ENCODE measurements at places on chromosomes 6 and 20.

DNA sequence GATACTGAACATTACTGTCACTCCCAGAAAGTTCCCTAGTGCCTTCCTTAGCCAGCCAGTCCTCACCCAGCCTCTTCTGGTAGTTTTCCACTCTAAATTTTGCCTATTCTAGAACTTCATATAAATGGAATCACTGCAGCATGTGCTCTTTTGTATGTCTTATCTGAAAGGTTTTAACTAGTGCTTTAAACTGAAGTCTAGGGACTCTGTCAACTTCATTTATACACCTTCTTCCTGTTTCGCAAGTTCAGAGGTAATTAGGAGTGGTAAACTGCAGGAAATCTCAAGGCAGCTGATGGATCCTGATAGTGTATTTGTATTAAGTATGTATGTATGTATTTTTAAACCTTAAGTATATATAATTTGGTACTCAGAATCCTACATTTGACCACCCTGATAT, 94.3 kb downstream of the TCP11 start:
- no peak for DNase-seq

GRCh38 chr6:158471339-158471738, 88.6 kb upstream of the TMEM181 start:
- no peak for DNase-seq

DNA sequence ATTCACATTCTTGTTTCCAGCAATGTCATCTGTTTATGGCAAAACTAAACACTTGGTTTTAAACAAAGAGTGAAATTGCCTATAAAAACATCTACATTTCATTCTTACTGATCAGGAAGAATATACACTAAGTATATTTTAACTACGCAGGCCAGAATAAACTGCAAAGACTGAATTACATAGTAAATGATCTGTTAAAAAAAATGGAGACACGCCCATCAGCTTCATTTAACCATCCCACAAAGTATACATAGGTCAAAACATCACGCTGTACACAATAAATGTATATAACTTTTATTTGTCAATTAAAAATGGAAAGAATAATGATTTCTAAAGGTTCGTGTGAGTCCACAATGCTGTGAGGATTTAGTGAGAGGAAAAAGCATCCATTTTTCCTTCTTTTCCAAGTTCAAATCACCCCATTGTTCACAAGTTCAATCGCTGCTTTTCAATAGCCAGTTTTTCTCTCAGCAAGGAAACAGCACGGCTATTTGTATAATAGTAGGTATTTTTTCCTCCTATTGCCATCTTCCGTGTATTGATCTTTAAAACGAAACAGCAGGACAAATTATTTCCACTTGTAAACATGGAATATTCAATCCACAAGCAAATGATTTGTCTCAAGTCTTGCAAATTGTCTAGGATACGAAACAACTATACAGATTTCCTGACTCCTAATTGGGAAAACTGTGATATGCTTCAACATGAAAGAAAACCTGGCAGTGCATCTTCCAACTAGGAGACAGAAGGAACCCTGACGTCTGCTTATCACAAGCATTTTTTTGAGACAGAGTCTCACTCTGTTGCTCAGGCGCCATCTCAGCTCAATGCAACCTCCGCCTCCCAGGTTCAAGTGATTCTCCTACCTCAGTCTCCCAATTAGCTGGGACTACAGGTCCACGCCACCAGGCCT, 10.6 kb downstream of the SFT2D1 start:
- DNase-seq: no peak

GRCh38 chr6:140401761-140402160, 1027.3 kb upstream of the CITED2 start:
- no peak for DNase-seq

DNA sequence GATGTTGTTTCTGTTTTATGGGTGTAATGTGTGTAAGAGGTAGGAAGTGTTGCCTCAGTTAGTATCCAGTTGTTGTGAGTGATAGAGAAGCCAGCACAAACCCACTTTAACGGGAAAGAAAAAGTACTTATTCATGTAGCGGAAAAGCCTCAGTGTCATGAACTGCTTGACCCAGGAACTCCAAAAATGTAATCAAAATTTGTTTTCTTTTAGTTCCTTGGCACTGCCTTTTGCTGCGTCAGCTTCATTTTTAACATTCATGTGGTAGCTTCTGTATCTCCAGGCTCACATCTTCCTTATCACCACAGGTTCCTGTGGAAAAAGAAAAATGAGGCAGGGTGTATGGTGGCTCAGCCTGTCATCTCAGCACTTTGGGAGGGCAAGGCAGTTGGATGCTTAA, 46.4 kb upstream of the CCDC28A start:
- no peak for DNase-seq

GRCh38 chr6:43454696-43455530, 435 bp downstream of the DLK2 start:
- DNase-seq: peak; percentile 28

DNA sequence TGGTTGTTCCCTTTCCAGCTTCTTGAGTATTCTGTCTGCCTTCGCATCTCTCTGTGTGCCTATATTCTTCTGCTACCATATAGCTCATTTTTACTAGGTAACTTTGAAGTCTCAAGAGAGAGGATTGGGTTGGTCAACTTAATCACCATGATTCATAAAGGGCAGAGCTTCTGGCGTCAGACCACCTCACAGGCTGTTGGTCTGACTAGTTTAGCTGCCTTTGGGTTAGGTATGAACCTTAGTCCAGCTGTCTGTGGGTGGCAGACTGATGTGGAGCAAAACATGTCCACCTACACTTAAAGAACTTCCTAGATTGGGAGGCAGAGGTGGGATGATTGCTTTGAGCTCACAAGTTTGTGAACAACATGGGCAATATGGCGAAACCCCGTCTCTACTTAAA, 192.2 kb upstream of the SGK1 start:
- no peak for DNase-seq

- DNase-seq: no peak
Measured at GRCh38 chr20:11324990-11325389, 592.7 kb upstream of the BTBD3 start.

DNA sequence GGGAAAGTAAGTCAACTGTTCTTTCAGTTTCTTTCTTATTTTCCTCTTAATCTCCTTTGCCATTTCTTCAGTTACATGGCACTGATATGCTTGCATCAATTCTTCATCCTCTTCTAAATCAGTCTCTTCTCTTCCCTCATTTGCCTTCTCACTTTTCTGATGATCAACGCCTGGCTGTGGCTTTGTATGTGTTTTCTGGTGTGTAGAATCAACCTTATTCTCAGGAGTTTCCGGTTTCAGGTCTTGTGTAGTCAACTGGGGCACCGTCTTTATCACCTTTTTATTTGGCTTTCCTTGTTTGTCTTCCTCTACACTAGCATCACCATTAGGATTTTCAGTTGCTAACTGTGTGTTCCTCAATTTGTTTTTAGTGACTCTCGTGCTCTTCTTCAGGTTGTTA, 31.6 kb downstream of the AHI1 start:
- no peak for DNase-seq

- DNase-seq: no peak
Measured at GRCh38 chr6:79631693-79632172, 604 bp downstream of the SH3BGRL2 start.

DNA sequence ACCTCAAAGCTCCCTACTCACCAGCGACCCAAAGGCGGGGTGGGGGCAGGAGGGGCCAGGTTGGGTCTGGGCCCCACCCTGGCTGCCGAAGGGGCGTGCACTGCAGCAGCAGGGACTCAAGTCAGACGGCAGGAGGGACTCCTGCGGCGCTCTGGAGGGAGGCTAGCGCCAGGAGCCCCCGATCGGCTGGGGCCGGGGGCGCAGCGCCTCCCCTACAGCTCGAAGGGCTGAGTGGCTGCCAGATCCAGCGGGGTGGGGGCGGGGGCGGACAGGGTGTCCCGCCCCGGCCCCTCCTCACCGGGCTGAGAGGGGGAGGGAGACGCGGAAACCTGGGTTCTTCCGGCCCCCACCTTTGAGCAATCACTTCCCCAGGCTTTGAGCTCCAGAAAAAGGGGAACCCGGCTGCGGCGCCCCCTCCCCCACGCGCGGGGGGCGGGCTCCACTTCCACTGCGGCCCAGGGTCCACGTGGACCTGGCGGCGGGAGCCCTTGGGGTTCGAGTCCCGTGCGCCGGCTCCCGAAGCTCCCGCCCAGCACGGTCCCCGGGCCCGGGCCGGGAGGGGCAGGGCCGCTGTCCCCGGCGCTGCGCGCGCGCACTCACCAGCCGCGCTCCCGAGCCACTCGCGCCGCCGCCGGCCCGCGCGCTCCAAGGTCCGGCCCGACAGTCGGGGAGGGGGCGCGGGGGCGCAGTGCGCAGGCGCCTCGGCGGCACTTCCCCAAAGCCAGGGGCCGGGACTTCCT, at the start of gene RGS19:
TSS of gene RGS19 (minus strand) at position 246 of the 740 bp plus-strand sequence. CDS start 2,632 bp downstream, outside the sequence.
- peak; percentile 86 for DNase-seq

DNA sequence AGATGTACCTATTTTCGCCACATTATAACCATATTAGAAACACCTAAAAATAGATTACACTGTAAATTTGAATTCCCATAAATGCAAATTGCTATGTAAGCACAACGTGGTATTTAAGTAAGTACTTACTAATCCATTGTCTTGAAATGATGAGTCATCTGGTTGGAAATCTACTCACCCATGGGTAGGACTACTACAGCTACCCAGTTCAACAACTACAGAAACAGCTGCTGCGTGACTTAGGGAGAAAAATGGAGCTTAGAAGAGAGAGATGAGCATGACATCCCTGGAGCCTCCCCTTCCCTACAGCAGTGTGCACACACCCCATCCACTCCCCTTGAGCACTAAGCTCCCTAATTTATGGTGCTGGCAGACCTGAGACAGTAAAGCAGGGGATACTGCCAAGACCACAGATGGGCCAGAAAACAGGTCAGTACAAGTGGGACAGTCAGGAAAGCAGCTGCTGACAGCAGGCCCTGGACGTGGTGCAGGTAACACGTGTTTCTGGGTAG, 26.9 kb downstream of the RRAGD start:
- no peak for DNase-seq

- no peak for DNase-seq
Measured at GRCh38 chr6:58073263-58073662, 755.8 kb downstream of the PRIM2 start.

- no peak for DNase-seq
Measured at GRCh38 chr6:136426627-136427377, 123.4 kb downstream of the MAP7 start.

DNA sequence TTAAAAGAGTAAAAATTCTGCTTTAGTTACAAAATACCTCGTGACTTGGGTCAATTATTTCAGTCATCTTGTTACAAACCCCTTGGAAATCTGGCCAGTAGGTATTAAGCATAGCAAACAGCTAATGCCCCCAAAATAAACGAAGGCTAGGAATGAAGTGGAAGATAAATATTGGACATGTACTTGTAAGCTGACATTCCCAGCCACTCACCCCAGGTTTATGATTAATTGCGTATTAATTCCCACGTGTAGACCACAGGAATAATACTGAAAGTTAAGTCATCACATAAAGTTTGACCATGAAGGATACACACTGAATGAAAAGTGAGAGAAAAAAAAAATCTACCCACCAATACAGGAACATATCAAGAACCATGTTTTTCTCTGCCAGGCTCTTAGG, 936.5 kb upstream of the ADGRB3 start:
- DNase-seq: no peak

DNA sequence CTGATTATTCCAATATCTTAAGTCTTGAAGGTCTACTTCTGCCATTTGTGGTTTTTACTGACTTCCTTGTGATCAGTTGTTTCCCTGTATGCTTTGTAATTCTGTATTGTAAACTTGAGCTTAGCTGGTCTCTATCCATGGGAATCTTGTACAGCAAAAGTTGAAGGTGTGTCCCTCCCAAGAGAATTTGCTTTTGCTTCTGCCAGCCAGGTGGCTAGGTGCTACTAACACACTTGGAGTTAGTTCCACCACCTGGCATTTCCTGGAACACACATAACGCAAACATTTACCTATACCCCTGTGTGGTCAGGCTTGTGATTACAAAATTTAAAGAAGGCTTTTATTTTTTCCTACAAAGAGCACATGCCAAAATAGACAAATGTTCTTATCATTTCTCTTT, 141.2 kb downstream of the GRM4 start:
- no peak for DNase-seq

DNA sequence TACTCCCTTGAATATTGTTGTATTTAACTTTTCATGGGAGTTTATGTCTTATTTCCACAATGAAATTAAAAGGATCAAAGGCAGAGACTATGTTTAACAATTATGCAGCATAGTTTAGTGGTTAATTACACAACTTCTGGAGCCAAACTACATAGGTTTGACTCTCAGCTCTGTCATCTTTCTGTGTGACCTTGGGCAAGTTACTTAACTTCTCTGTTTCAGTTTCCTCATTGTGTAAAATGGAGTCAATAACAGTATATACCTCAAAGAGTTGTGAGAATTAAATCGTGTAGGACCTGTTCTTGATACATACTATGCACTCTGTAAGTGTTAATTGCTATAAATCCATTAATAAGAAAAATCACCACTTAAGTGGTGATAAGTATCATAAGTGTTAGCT, 48.3 kb downstream of the BTBD9 start:
- no peak for DNase-seq

- no peak for DNase-seq
Measured at GRCh38 chr6:53333439-53334408, 15.0 kb downstream of the ELOVL5 start.

- DNase-seq: no peak
Measured at GRCh38 chr20:50379049-50379990, 130.9 kb upstream of the PTPN1 start.

- no peak for DNase-seq
Measured at GRCh38 chr6:98974309-98974708, 26.6 kb upstream of the FBXL4 start.

GRCh38 chr20:51640743-51641142, 98.2 kb upstream of the NFATC2 start:
- no peak for DNase-seq

DNA sequence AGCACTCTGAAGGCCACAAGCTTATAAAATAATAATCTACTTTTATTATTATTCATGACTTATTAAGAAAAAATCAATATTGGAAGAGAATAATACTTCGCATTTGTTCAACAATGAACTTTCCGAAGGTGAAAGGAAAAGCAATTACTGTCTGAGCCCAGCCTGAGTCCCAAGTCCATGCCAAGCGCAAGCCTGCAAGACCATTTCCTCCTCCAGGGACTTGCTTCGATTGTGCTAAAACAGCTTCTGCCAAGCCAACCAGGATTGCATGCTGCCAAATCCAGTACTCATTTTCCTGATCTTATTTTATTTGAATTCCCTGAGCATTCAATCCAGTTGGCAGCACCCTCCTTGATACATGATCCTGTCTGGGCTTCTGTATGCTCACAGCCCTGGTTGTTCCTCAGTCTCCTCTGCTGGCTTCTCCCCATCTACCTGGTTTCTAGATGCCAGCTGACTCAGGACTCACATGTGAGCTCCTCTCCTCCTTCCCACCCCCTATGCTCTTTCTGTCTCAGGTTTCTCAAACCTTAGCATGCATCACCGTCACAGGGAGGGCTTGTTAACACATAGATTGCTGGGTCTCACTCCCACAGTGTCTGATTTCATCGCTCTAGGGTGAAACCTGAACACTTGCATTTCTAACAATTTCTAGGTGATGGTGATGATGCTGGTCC, 55.9 kb upstream of the PSMF1 start:
- DNase-seq: no peak
